ENCODE measurements at places on chromosomes 4 and X.

DNA sequence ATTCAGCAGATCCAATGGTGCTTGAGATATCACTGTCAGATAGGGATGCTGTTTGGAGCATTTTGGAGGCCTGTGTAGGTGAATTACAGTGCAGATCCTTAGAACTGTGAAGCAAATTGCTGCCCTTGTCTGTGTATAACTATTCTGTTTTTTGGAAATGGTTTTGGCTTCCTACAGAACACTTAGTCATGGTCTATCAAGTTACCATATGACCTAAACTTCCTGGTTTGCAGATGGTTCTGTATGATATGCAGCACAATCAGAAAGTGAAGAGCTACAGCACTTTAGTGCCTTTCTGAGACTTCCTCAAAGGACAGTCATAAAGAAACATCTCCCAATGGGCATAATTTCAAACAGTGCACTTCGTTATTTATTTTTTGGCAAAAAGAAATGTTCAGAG, 688.6 kb downstream of the SH3BGRL start:
- no peak for DNase-seq

DNA sequence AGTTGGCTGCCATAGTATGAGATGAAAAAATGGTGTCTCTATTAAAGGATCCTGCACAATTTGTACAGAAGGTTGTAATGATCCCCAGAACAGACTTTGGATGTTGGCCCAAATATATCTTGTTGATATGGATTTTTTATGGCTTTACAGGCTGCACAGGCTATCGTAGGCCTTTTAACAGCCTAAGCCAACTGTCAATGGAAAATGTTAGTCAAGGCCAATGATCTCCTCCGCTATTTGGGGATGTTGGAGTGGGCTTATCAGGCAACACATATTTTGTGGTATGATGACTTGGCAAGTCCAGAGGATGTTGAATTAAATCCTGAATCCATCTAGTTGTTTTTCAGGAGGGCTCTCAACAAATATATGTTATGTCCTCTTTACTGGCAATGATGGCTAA, 42.1 kb downstream of the ZCCHC13 start:
- no peak for DNase-seq

DNA sequence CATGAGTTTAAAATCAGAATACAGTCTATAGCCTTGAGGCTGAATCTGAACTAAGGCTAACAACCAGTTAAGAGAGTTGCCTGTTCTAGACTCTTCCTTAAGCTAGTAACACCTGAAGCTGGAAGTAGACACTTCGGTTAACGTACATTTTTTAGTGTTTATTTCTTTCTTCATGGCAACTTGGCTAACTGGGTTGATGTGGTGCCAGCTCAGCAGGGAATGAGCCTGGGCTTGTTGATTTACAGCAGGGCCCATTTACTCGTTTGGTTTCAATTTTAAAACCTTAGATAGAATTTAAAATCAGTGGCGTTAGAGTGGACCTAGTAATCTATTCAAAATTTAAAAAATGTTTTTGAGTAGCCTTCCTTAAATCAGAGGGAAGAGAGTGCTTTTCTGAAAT, 137.6 kb upstream of the ESX1 start:
- no peak for DNase-seq

DNA sequence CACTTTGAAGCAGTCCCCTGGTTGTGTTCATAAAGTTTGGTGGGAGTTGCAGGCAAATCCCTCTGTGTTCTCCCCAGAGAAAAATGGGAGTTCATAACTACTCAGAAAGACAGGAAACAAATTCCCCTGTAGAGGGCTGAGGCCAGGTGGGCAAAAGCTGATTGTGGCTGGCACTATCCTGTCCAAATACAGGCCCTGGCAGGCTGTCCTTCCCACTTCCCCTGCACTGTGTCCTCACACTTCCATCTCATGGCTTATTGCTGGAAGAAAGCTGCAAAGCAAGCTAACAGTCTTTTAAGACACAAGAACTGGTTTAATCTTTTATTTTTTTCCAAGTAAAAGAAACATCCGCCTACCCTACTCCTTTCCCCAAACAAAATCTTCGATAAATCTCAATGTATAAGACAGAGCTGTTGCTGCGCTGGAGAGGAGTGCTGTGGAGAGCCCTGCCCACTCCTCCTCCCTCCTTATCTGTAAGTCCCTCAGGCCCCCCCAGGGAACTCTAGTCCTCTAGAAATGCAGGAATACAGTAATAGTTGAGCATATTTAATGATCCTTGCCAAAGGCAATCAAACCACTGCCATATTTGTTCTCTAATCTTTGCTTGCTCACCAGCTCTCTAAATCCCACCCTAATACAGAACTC, 14.0 kb downstream of the TAPT1 start:
- DNase-seq = no peak

GRCh38 chrX:46381630-46382029, 163.6 kb downstream of the ZNF674 start:
- no peak for DNase-seq

DNA sequence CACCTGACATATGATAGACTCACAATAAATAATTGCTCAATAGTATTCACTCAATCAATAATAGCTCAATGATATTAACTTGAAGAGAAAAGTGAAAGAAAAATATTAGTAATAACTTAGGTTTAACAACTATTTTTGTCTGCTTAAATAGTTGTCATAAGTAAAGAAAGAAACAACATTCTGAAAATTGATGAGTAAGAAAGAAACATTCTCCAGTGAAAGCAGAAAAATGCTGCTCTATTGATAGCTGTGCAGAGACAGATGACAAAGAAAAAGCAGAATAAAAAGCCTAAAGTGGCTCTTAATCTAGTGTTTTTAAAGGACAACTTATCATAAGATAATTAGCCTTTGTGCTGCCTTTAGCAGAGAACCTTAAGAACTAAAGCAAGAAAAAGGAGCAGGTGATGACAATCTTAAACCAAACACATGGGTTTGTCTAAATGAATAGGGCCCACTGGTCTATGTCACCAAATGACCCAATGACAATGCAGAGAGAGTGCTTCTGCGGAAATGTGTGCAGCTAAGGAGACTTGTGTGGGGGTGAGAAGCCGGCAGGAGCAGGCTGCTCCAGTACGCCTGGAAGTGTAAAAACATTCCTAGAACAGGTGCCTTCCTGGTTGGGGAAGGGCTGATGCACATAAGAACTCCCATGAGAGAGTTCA, 13.2 kb downstream of the HS3ST1 start:
- no peak for DNase-seq

GRCh38 chr4:114378305-114378903, 220.2 kb upstream of the UGT8 start:
- no peak for DNase-seq

- DNase-seq = no peak
Measured at GRCh38 chr4:152340818-152341217, 195.1 kb downstream of the FBXW7 start.
